Hepatocyte (in vitro differentiated cells): ENCODE measurements at places on chromosomes 11 and 22.
A peak's percentile ranks its signal among the peaks of the same experiment; 100 is the strongest.

DNA sequence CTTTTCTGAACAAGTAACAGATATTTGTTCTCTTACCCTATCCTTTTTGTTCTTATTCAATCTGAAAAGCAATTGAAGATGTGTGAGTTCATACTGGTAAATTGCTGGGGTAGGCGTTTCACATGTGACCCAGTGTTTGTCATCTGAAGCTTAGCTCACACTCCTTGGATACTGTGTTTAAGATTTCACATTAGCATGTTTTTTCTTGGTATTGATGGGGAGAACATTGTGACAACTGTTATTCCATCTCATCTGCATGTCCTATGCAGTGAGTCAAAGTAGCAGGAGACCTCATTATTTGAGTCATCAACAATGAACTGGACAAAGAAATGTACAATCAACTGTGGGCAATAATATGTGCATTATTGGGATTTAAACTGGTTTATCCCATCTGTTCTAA lies 691.6 kb upstream of the ANO5 start:
- no peak for DNase-seq

DNA sequence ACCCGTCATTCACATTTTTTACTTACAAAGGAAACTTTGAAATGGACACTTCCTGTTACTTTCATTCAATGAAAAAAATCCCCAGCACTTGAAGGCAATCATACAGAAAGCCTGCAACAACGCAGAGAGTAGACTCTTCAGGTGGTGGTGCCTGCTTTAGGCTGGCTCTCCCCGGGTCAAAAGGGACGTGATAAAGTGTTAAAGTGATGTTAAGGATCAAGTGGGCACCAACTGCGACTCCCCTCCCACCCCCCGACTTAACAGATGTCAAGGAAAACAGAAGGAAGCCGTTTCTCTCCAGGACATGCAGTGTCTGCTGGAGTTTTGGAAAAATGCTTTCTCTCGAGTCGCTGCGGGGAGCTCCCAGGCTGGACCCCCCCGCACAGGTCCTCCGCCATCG lies 414 bp upstream of the PNPLA3 start:
- no peak for DNase-seq

- DNase-seq: peak; percentile 67
These were observed 41.8 kb downstream of the LIF start for GRCh38 chr22:30204742-30205111.

DNA sequence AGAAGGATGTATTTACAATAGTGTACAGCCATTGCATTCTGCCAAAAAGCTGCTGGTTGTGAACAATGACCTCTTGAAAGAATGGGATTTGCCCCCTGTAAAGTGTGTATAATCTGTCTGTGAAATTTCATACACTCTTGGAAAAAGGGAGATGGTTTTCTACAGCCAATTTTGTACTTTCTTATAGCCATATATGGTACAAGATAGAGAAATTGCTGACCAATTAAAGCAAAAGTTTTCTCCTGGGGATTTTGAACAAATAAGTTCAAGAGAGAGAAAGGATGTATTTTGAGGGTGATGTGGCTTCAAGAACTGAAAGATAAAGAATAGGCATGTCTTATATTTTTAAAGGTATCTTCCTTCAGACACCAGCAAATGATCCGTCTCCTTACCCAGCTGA lies 211.0 kb downstream of the NAV2 start:
- DNase-seq: no peak

DNA sequence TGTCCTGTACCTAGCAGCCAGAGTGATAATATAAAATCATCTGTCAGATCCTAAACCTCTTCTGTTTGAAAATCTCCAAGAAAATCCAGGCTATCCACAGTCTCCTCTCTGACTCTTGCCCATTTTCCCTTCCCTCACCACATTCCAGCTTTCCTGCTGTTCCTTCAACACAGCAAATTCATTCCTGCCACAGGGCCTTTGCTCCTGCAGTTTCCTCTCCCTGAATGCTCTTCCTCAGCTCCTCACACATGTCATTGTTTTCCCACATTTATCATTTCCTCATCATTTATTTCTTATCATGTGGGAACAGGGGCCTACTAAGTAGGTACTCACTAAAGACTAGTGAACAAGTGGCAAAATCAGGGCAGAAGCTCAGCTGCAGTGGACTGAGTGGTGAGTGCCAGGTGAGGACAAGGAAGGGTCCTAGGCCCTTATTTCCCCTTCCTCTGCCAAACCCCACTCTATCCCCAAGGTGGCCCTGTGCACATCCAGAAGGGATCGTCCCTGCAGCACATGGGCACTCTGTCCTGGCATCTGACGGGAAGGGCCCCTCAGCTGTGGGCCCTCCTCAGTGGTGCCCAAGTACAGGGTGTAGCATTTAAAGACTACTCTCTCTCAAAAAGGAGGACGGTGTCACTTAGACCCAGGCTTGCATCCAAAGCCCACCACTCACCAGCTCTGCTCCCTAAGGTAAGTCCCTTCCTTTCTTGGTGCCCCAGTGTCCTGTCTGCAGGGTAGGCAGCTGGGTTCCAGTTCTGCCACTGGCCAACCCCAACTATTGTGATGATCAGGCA lies 2.0 kb downstream of the LRRC32 start:
- DNase-seq: no peak

- DNase-seq: no peak
These were observed 561.0 kb downstream of the OPCML start for GRCh38 chr11:132971351-132971750.

GRCh38 chr11:19101796-19102520 lies 15.0 kb upstream of the ZDHHC13 start:
- peak; percentile 20 for DNase-seq

DNA sequence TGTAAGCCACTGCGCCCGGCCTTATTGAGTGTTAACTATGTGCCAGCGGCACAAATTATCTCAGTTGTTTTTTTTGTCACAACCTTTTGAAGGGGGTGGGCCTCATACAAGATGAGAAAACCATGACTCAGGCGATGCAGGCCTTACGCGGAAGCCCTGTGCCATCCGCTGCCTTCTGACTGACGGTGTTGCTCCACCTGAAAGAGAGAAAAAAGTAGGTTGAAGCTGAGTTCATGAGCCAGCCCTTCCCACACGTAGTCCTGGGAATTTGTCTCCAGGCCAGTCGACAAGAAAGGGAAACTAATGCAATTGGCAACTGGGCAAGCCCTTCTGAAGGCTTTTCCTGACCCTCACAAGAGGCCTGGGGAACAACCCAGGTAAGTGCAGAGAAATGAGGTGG lies 96.9 kb upstream of the CRYBB3 start:
- no peak for DNase-seq

DNA sequence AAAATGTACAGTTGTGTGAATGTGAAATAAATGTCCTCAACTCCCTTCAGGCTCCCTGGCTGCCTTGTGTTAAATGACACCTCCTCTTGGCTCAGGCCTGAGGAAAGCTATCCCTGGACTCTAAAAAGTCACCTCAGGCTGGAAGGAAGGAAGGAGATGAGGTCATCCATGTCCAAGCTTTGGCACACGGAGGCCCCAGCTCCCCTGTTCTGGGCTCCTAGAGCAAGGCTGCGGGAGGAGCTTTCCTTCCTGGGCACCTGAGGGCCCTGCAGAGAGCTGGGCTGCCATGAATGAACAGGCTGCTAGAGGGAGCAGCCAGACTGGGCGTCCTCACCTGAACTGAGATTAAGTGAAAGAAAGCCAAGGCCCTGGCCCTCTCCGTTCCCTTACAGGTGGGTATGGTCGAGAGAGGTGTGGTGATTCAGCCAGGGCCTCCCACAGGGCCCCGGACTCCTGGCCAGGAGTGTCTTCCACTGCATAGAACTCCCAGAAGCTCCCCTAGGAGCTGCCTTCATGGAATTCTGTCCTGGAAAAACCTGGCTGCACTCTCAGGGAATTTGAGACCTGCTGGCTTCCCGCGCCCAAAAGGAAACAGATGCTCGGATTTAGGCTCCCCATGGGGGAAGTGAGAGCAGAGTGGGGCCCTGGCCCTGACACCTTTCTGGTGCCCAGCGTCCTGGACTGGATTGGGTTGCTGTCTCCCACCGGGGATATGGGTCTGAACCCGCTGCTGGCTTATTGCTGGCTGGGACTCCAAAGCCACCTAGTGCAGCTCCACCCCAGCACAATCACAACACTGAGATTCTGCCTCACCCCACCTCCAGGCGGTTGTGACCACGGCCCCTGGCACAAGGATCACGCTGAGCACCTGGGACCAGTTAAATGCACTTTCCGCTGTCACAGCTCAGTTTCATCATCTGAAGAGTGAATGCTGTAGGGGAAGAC lies 22.2 kb downstream of the MYBPC3 start:
- DNase-seq: no peak

- DNase-seq: no peak
These were observed 29.2 kb downstream of the ALG12 start for GRCh38 chr22:49889071-49889470.

DNA sequence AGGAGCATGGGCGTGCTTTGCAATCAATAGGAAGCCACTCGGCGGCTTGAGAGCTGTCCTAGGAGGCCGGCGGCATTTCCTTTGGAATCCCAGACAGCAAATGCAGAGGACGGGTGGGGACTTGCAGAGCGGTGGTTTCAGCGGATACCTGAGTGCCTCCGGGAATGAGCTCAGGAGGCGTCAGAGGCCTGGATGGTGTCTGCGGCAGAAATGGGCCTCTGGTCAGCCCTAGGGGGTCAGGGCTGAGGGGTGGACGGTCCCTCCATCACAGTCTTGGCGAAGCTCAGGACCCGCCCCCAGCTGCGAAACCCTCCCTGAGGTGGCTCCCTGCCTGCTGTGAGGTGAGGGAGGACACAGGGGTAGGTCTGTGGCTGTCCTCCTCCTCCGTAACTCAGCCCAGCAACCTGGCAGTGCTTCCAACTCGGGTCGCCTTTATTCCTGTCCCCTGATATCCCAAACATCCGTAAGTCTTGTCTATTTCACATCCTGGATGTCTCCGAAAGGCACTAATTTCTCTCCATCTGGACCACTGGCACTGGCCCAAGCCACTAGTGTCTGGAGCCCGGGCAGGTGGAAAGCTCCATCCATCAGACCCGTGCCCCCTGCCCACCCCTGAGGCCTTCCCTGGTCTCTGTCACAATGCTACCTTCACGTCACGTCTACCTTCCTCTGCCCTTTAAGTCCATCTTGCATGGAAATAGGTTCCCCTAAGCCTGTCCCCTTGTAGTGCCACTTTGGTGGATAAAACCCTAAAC lies 686.6 kb downstream of the BRD1 start:
- no peak for DNase-seq

DNA sequence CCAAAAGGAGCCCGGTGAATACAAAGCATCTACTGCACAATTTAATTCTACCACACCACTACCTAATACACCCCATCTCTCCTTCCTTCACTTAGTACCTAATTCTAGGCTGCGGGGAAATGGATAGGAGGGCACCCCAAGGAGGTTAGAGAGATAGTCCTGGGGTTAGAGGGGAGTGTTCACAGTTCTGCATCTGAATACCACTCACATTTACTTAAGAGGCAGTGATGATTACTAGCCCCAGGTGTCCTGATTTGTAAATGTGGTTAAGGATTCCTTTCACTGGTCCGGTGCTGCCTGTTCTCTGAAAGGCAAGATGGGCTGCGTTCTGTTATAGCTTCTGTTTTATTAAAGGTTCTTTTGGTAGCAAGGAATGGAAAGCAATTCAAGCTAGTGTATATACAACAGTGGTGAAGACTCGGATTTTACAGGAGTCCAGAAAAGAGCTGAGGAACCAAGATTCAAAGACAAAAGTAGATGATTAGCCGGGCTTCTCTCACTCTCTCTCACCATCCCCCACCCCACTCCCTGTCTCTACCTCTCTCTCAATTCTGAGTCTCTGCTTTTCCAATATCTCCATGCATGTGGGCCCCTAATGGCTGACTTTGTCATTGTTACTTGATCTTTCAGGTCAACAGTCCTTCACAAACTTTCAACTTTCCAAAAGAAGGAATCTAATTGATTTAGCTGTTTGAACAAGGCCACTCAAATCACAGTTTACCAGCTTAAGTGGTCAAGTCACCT lies 8.7 kb upstream of the KCNA4 start:
- no peak for DNase-seq

GRCh38 chr22:20783844-20784723 lies 10.2 kb downstream of the SERPIND1 start:
- peak; percentile 70 for DNase-seq

DNA sequence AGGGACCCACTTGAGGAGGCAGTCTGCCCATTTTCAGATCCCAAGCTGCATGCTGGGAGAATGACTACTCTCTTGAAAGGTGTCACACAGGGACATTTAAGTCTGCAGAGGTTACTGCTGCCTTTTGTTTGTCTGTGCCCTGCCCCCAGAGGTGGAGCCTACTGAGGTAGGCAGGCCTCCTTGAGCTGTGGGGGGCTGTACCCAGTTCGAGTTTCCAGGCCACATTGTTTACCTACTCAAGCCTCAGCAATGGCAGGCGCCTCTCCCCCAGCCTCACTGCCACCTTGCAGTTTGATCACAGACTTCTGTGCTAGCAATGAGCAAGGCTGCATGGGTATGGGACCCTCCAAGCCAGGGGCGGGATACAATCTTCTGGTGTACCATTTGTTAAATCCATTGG lies 126.0 kb downstream of the OR4A5 start:
- DNase-seq: no peak

- DNase-seq: no peak
These were observed 32.3 kb downstream of the WEE1 start for GRCh38 chr11:9605742-9606141.

- DNase-seq: no peak
These were observed 64.0 kb downstream of the CWC15 start for GRCh38 chr11:94909371-94909820.

DNA sequence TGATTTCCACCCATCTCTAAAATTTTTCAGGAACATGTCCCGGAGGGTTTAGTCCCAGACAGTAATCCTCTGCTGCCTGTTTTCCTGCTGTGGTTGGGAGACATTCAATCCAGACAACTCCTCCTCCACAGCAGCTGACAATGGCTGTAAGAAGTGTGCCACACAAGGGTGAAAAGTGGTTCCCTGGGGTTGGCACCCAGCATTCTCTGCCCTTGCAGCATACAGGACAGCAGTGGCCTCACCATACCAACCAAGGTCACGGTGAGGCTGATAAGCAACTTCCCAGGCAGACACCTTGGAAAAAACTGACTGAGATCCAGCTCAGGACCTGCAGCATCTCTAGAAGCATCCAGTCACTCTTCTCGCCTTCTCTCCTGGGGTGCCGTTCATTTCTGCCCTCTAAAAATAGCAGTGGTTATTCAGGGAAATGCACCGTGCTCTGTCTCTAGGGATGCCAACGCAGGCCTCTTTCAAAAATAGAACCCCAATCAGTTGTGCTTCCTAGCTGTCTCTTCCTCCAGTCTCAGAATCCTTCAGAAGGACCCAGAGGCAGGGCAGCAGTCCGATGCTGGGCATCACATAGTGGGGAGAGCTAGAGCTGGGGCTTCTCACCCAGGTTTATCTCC lies 241.0 kb downstream of the TENM4 start:
- no peak for DNase-seq

DNA sequence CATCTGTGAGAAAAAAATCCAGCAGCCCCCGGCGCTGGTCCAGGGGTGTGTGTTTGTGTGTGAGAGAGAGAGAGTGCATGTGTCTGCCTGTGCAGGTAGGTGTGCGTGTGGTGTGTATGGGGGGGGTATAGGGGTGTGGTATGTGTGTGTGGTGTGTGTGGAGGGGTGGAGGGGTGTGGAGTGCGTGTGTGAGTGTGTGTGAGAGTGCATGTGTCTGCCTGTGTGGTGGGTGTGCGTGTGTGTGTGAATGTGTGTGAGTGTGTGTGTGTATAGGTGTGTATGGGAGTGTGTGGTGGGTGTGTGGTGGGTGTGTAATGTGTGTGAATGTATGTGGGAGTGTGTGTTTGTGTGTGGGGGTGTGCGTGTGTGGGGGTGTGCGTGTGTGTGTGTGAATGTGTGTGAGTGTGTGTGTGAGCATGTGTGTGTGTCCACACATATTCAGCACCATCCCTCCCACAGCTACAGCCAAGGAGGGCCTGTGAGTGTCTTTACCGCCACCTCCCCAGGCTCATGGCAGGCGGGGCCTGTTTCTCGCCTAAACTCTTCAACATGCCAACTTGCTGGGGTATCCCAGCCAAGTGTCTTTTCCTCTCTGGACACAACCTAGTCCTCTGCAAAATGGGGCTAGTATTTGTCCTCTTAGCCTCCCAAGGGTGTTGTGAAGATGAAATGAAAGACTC lies 11.9 kb downstream of the LMO1 start:
- no peak for DNase-seq
